ENCODE measurements at places on chromosomes 3 and 15.

DNA sequence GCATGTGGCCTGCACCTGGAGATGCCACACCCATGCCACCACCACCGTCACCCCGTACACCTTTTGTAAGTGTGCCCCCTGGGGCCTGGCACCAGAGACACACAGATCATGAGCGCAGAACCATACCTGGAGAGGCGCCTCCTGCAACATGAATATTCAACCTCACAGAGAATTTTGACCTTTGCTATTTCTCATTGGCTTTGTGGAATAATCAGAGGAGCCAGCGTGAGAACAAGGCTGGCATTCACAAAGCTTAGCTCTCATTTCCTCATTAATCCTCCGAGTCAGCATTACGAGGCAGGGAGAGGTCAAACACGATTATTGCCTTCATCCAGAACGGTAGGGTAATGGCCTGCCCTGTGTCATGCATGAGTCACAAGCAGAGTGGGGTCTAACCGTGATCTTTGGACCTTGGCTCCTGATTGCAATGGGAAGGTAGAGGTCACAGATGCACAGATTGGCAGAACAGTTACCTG, 73.0 kb upstream of the POMGNT2 start:
- no peak for DNase-seq

DNA sequence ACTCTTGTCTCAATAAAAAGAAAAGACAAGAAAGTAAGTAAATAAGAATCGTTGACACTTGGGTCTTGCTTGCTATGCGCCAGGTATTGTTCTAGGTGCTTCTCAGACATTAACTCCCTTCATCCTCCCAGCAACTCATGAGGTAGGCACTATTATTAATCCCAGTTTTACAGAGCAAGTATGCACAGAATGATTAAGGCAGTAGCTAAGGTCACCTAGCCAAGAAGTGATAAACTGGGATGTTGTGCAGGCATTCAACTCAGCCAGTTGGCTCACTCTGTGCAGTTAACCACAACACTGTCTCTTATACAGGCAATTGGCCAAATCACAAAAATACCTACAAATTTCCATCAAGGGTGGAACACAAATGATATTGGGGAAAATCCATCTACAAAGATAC, 1.7 kb upstream of the C3orf33 start:
- no peak for DNase-seq

- peak; percentile 80 for DNase-seq
These were observed 2.4 kb downstream of the ANAPC13 start for GRCh38 chr3:134483195-134483900.

DNA sequence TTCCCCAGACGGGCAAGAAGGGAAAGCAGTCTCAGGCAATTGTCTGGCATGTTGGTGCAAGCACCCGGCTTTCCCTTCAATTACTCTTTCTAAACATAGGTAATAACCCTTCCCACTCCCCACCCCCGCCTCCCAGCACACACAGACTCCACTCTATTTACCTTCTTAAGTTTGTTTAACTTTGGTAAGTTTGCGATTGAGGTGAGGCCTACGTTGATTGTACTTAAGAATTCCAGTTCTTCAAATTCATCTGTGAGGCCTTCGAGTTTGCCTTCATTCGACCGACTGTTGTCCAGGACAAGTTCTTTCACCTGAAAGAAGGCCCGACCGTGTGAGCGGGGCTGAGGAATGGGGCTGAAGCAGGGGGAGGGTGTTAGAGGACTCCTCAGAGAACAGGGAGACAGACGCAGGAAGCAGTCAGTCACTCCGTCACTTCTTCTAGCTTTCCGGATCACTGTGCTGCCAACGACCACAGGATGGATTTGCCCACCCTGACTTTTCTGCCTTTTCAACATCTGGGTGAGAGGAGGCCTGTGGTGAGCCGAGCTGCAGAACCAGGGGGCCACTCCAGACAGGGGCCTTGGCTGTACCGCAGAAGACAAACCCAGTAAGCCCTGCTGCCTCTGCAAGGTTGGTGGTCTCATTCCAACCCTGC, 33.0 kb downstream of the ANP32A start:
- no peak for DNase-seq

All from astrocyte of the hippocampus (primary cell).